Hepatic stellate cell (primary cell): ENCODE measurements at places on chromosomes 7 and 10.

DNA sequence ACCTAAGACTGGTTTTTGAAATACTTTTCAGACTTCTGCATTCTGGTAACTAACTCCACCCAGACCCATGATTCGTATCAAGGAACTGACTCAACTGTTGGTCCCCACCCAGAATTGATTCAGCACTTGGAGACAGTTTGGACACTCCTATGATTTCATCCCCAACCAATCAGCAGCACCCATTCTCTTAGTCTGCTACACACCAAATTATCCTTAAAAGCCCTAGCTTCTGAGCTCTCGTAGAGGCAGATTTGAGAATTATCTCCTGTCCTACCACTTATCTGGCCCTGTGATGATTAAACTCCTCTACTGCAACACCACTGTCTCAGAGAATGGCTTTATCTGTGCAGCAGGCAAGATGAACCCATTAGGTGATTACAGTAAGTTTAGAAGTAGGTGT is 7.7 kb upstream of the GSTO1 start:
- no peak for DNase-seq

DNA sequence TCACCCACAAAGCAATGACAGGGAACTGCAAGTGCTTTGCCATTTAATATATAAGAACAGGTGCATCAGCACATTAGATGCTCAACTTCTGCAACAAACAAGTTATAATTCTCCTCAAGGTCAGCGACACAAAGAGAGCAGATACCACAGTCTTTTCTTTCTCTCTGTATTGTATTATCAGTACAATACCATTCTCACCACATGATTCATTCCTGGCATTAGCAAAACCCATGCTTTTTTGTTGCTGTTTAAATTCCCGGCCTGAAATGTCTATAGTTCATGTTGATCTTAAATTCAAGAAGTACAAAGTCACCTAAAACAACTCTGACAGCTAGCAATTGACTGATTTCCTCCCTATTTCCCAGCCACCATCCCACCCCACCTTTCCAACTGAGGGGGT is 111.8 kb upstream of the FEZF1 start:
- DNase-seq: no peak

DNA sequence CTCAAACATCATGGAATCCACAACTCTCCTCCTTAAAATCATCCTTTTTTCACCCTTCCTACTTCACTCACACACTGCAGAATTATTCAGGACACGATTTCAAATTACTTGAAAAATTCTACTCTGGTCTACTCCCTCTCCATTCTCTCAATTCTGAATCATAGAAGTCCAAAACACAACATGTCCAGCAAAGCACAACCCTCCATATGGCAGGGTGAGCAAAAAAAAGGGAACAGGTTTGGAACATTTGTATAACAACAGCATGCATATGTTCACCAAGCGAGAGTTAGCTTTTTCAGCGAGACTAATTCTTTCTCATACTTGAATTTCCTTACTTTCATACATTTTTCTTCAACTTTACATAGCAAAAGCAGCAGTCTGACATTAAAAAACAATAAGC is 73.4 kb downstream of the ABI1 start:
- no peak for DNase-seq

GRCh38 chr7:85074-85882 is 107.1 kb upstream of the FAM20C start:
- DNase-seq: no peak

GRCh38 chr7:128867842-128868623 is 5.4 kb downstream of the ATP6V1F start:
- DNase-seq: no peak

DNA sequence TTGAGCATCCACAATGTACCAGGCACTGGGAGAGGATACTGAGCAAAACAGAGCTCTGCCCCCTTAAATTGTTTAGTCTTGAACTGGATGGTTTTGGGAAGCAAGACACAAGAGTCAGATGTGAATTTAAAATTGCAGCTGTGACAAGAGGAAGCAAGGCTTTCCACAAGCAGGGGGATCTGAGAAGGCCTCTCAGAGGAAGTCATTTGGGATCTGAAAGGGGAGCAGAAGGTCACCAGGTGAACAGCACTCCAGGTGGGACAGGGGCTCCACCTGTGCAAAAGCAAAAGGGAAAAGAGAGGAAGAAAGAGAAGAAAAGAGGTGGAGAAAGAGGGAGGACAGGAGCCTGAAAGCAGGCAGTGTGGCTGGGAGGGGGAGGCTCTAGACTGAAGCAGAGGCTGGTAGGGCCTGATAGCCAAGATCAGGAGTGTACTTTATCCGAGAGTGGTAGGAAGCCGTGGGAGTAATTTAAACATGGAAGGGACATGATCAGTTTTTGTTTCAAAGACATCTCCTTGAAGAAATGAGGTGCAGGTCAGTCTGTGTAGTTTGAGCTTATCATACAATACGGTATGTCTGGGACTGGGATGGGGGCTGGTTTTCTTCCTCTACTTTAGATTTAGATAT is 76.1 kb upstream of the DUSP5 start:
- no peak for DNase-seq

GRCh38 chr10:17101910-17102266 is 27.7 kb downstream of the CUBN start:
- DNase-seq: no peak

DNA sequence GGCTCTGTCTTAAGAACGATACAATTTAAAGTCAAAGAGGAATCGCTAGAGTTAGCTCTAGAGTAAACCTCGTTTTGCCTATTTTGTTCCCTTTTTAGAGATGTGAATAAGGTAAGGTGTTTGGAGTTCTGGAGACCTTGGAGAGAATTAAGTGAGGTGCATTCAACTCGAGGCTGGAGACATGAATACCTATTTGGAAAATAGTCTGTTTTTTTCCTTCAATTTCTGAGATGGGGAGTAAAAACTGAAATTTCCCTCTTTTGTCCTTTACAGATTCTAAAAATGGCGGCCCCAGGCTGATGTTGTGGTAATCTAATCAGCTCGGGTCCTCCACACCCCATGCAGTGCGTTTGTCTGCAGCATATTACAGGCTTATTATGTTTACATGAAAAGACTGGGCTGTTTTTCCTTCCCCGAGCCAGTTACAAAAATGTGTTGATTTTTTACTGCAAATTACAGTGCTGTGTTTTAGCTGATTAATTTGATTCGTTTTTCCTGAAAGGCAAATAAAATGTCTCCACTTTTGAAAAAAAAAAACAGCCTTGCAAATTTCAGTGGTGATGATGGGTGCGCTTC is 1.5 kb downstream of the KMT2E start:
- DNase-seq: peak; percentile 33

GRCh38 chr7:22653951-22654350 is 73.0 kb upstream of the IL6 start:
- DNase-seq: no peak

DNA sequence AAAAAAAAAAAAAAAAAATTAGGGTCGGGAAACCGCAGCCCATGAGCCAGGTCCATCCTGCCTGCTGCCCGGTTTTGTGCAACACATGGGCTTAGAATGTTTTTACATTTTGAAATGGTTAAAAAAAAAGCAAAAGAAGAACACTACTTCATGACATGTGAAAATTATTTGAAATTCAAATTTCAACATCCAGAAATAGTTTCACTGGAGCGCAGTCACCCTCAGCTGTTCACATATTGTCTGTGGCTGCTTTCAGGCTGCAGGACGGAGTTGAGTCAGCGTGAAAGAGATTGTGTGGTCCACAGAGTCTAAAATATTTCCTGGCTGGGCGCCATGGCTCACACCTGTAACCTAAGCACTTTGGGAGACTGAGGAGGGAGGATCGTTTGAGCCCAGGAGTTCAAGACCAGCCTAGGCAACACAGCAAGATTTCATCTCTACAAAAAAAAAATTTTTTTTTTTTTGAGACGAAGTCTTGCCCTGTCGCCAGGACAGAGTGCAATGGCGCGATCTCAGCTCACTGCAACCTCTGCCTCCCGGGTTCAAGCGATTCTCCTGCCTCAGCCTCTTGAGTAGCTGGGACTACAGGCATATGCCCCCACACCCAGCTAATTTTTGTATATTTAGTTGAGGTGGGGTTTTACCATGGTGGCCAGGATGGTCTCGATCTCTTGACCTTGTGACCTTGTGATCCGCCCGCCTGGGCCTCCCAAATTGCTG is 63.9 kb upstream of the ECHDC3 start:
- no peak for DNase-seq

DNA sequence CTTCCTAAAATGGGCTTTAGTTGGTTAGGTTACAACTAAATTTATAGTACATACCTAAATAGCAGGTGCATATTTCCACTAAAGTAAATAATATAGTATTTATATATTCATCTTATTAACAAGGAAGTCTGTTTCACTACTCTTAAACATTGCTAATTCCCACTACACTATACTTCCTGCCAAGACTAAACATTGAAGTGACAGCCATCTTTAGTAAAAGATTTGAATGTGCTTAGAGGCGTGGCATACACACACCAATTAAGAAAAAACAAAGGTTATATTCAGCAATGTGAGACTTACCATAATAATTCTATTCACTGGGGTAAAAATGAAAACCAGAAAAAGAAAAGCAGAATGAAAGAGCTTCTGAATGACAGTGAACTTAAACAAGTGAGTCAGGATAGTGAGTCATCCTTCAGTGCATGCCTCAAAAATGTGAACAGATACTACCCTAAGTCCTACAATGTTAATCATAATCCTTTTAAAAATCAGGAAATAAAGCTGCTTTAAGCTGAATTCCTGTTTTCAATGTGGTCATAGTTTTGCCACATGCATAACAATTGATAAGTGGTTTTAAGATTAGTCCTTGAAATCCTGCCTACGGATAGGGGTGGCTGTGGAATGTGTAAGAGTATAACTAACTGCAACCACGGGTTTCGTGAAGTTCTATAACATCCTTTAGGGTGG is 59.4 kb downstream of the USP6NL start:
- peak; percentile 48 for DNase-seq

DNA sequence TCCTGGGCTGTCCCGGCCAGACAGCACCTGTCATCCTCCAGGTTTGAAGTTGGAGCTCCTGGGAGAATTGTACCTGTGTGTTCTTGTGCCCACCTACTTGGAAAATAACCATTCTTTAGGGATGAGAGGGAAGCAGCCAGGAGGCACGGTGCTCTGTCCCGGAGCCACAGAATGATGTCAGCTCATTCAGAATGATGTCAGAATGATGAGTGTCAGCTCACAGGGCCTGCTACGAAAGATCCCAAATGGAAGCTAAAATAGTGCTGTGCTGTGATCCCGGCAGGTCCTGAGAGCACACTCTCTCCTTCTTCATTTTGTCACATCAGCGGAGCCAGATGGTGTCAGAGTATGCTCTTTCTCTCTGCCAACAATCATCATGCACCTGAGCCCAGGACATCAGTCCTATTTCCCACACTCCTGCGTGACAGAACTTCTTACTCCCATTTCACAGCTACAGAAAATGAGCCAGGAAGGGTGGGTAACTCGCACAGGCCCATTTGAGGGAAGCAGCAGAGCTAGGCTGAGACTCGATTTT is 8.3 kb downstream of the ABCA13 start:
- DNase-seq: no peak

DNA sequence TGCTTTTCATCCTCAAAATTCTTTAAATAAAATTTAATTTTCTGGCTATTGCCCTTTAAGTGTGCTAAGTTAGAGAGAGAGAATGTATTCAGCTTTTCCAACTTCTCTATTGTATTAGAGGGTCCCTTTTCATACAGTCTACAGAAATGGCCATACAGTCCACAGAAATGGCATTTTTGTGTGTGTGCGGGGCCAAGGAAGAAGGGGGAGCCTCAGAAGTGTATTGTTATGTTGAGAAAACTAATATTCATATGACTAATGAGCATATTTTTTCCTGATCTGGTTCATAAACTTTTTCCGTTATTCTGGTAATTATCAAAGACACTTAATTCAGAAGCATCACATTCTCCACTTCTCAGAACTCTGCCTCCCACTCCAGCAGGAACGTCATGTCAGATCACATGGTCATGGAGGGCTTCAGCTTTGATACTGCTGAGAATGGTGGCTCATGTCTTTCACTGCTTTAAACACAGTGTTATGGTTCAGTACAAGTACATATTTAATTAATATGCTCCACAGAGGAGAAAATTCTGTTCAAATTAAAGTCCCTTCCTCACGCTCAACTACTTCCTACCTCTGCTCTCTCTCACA is 37.1 kb downstream of the ELMO1 start:
- no peak for DNase-seq

GRCh38 chr10:44969854-44970253 is 8.8 kb downstream of the DEPP1 start:
- DNase-seq: no peak

- no peak for DNase-seq
Observed at GRCh38 chr10:37733822-37734221, 123.6 kb downstream of the ZNF248 start.

DNA sequence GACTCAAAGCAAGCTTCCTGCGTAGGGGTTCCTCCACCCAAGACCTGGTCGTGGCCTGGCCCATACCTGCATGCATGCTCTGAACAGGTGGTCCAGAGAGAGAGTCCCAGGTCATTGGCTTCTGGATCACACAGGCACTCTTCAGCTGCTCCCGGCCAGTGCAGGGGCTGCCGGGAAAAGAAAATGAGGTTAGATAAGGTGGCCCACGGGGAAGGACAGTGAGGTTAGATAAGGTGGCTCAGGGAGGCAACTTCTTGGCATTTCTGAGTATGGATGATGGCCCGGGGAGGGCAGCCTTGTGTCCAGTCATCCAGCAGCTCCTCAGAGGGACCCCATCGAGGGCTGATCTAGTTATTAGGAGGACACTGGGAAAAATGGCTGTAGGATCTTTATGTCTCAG is 87.4 kb downstream of the FRMPD2 start:
- no peak for DNase-seq

GRCh38 chr7:7536396-7537019 is 835 bp upstream of the COL28A1 start:
- no peak for DNase-seq

- no peak for DNase-seq
Observed at GRCh38 chr7:23002698-23003097, 11.2 kb downstream of the HYCC1 start.

DNA sequence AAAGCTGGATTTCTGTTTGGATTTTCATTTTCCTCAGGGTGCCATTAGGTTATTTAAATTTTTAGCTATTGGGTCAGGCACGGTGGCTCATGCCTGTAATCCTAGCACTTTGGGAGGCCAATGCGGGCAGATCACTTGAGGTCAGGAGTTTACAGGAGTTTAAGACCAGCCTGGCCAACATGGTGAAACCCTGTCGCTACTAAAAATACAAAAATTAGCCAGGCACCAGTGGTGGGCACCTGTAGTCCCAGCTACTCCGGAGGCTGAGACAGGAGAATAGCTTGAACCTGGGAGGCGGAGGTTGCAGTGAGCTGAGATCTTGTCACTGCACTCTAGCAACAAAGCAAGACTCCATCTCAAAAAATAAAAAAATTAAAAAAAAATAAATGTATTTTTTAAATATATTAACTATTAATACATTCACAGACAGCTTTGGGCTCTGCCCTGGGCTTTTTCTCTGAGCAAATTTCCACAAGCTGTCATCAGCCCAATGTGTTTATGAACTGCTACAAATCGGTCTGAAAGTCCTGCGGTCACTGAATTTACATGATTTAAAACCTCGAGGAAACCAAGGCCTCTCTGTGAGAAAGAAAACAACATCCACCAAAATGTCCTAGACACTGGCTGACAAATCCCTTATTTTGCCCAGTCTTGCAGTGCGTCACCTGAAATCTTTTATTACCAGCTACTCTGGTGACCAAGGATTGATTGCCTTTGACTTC is 19.2 kb upstream of the PLEKHS1 start:
- no peak for DNase-seq
